ENCODE measurements at places on chromosomes 3 and 15. TPM values are rescaled to one million over a fixed set of nuclear protein-coding genes. Genes with fewer than 3 reads are reported as not detected.

CTXN2 gene
- total RNA-seq, result 0.16 TPM

TMEM202 gene
- total RNA-seq, result not detected

C3orf20 gene
- 0.16 TPM for total RNA-seq

PCSK6 gene
- 15.4 TPM for total RNA-seq

PLA2G4B gene
- total RNA-seq, result 2.5 TPM

MAPKAPK3 gene
- 5.5 TPM for total RNA-seq

DCP1A gene
- total RNA-seq, result 12.9 TPM

EIF1B gene
- total RNA-seq, result 55.4 TPM

CSPG5 gene
- 131 TPM for total RNA-seq

C3orf49 gene
- not detected for total RNA-seq

RPL39L gene
- 16.7 TPM for total RNA-seq

CHL1 gene
- 954 TPM for total RNA-seq

CCRL2 gene
- 1.1 TPM for total RNA-seq
